ENCODE measurements at places on chromosomes 7 and 10.
A peak's percentile ranks its signal among the peaks of the same experiment; 100 is the strongest.

GRCh38 chr7:66304536-66304935, 99.4 kb downstream of the TPST1 start:
- peak; percentile 22 for DNase-seq

DNA sequence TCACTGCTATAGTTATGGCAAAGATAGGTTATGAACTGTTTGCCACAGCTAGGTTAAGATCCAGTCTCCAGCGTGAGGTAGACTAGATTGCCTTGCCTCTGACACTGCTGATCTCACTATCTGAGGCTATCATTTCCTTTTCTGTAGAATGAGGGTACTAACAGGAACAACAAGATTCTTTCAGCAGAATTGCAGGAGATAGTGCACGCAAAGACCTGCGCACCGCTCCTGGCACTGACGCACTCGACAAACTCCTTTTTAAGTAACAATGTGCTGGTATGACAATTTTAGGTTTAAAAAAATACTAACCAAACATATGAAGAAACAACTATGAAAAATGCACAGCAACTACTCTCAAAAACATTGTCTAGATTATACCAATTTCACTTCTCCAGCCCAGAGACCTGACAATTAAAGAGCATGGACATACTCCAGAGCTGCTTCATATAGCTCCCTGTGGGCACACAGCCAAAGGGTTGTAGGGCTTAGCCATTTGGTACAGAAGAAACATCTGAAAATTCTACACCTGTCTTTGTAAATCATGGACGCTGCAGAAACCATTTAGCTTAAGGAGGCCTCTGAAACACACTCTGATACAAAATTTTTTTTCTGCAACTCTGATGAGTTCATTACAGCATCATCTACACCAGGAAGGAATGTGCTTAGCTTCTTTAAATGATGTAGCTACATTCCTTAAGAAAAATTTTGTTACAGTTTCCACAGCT, 7.8 kb downstream of the ADAM12 start:
- DNase-seq, result peak; percentile 58

GRCh38 chr7:129591868-129592267, 19.7 kb upstream of the NRF1 start:
- DNase-seq, result peak; percentile 22

DNA sequence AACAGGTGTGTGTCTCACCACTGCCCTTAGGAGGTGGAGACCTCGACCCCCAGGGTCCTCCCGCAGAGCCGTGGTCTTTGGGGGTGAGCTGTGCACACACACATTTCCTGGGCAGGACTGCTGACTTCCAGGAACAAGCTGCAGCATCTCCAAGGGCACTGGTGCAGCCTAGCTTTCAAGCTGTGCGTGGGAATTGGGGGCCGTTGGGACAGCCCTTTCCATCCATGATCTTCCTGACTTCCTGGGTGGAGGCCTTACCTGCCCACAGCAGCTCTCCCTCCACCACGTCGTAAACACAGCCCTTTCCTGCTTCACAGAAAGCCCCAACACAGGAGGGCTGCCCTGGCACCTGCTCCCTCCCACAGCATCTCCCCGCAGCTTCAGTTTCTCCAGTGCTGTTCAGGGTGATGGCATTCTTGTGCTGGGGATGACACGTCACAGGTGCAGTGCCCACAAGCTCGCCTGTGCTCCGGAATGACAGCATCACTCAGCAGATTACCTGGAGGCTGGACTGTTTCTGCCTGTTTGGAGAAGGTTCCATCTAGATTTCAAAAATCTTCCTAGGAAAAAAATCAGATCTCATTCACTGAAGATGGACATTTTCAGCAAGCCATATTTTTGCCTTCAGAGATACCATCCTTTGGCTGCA, 208.0 kb upstream of the PPP2R2D start:
- no peak for DNase-seq

DNA sequence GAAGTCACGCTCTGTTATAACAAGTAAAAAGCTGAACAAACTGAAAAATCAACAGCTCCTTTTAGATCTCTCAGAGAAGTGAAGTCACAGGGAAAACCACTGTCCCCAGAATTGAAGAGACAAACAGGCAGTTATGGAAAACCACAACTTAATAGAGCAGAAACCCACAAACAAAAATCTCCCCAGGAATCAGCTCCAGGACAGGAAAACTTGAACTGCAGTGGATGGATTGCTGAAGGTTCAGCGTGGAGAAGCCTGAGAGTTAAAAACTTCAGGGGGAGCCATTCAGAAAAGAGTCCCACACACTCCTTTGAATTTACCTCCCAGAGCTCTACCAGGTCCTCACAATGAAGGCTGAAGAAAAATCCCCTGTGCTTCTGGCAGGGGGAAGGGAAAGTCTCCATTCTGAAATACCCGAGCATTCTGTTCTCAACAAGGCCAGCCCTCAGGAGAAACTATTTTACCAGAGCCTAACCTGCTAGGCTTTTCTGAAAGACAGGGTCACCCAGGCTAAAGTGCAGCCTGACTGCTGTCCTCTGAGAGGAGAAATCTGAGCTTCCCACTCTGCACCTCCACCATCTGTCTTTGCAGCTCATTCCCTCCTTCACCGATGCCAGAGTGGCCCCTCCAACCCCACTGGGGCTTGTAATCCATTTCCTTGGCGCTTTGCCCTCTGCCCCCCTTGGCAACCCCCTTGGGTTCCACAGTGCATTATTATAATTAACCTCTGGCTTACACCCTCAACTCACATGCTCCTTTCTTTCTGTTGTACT, 65.0 kb upstream of the CCNY start:
- peak; percentile 15 for DNase-seq

- peak; percentile 75 for DNase-seq
Observed at GRCh38 chr7:135763261-135763660, 14.6 kb upstream of the FAM180A start.

GRCh38 chr10:110641256-110641655, 2.9 kb upstream of the RBM20 start:
- peak; percentile 25 for DNase-seq

DNA sequence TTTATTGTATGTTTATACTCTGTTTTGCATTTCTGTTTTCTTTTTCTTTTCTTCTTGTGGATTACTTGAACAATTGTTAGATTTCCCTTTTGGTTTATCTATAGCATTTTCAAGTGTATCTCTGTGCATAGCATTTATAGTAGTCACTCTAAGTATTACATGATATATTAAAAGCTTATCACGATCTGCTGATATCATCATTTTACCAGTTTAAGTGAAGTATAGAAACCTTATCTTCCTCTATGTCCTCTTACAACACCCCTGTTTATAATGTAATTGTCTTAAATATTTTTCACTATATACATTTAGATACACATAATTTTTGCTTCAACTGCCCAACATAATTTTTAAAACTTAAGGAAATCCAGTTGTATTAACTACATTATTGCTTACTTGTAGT, 513.9 kb upstream of the CELF2 start:
- no peak for DNase-seq

GRCh38 chr10:48759113-48759901, 74.6 kb downstream of the WDFY4 start:
- no peak for DNase-seq

- DNase-seq, result no peak
Observed at GRCh38 chr7:2195400-2196246, 37.1 kb downstream of the MAD1L1 start.

DNA sequence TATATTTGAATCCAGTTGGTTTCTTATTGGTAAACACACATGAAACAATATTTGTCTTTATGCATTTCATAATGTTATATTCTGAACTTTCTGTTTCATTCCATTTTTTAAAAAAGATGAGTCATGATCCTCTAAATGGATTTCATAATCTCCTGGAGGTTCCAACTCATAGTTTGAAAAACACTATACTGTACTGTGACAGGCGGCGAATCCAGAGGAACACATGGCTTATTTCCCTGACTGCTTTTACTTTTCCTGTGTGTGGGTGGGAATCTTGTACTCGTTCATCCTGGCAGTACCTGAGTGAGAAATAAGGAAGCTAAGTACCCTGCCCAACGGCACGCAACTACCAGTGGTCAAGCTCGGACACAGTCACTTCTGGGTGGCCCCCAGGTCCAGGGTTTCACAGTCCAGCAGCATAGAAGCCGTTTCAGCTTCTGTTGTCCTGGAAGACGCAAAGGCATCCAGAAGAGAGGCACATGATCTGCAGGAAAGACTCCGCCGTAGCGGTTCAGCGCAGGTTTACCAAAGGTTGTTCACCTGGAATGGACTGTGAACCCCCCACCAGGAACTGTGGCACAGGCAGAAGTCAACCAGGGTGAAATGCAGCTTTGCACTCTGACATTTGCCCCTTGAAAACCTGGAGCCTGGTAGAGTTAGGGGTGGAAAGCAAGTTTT, 117.7 kb downstream of the CCNY start:
- DNase-seq, result peak; percentile 29

- DNase-seq, result no peak
Observed at GRCh38 chr10:43361547-43362190, 9.8 kb upstream of the FXYD4 start.

DNA sequence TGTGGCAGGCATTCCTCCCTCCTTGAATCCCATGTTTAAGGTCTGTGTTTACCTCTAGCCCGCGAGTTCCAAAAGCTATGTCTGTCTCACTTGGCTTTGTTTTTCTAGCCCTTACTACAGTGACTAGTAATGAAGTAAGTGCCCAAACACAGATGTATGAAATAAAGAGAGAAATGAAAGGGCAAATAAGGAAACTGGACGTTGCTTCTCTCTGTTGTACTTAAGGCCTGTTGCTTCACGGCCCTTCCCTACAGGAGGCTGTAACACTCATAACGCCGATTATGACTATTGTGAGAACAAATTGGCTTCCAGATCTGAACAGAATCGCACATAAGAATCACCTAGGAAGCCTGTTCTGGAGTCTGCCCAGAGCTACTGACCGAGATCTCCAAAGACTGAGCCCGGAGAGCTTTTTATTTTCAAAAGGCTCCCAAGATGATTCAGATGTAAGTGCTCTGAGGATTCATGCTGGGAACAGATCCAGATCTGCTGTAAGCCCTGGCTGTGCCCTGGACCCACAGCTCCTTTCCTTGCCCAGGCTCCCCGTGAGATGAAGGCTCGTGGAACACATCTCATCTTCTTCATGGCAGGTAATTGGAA, 432.6 kb downstream of the SDK1 start:
- no peak for DNase-seq

GRCh38 chr10:2212244-2212834, 475.0 kb upstream of the ADARB2 start:
- no peak for DNase-seq

DNA sequence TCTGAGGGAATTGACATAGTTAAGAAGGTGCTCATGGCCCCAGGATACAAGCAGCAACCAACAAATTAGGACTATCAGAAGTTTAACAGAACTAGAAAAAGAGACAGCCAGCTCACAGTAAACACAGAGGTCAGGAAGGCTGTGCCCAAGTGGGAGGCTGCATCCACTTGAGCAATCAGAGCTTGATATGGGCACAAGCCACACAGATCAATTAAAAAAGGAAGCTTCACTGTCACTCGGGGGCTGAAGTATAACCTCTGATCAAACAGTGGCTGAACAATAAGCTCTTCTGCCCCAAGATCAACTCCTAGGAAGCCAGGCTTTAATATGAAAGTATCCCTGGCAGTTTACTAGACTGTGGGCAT, 40.0 kb downstream of the ZNF438 start:
- no peak for DNase-seq

- DNase-seq, result peak; percentile 98
Observed at GRCh38 chr7:66050990-66051448, 24.6 kb upstream of the ASL start.

- no peak for DNase-seq
Observed at GRCh38 chr10:46550795-46551700, 5.4 kb downstream of the GPRIN2 start.

DNA sequence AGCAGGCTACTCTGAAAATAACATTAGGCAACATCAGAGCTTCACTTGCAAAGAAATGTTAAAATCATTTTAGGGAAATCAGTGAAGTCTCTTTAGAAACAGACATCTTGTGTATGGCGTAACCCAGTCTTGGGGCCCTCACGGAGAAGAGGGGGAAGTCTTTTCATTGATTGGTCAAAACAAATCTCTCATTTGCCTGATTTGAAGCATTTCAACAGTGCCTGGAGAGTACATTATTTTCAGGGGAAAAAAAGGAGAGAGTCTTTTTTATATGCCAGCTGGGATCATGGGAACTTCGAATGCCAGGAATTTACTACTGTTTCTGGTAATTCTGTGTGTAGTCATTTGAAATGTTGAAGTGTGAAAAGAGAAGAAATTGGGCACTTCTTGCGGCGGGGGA, 471.4 kb downstream of the PLXDC2 start:
- no peak for DNase-seq

GRCh38 chr7:158111906-158112570, 475.6 kb downstream of the PTPRN2 start:
- no peak for DNase-seq

- peak; percentile 68 for DNase-seq
Observed at GRCh38 chr7:93228302-93228701, 2.0 kb upstream of the HEPACAM2 start.

DNA sequence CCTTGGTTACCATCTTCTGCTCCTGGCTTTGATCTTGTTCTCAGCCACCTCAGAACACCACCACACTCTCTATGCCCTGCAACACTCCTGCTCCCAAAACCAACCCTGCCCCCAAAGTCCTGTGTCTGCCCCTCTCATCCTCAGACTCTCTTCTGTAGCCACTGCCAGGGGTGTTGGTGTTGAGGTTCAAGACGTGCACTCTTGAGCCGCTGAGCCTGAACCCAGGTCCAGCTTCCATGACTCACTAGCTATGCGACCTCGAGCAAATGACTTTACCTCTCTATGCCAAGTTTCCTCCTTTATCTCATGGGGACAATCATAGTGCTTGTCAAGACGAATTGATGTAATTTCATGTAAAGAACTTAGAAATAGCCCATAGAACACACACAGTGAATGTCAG, 840 bp upstream of the ATP6V0A4 start:
- DNase-seq, result no peak

DNA sequence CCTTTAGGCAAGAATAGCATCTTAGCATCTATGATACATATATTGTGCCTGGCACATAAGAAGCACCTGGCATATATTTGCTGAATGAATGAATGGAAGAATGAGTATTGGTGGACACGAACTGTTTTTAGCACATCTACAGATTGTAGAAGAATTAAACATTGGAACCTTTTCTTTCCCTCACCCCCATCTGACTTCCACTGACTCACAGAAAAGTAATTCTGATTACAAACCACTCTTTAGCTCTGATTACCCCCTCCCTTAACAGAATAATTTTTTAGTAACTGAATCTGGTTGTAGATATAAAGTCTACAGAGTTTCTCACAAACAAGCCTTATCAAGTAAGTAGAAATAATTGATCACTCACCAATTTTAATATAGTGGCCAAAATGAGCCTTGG, 31.9 kb downstream of the SLC26A4 start:
- peak; percentile 40 for DNase-seq

- DNase-seq, result no peak
Observed at GRCh38 chr7:142894112-142894984, 8.8 kb upstream of the TRPV6 start.

DNA sequence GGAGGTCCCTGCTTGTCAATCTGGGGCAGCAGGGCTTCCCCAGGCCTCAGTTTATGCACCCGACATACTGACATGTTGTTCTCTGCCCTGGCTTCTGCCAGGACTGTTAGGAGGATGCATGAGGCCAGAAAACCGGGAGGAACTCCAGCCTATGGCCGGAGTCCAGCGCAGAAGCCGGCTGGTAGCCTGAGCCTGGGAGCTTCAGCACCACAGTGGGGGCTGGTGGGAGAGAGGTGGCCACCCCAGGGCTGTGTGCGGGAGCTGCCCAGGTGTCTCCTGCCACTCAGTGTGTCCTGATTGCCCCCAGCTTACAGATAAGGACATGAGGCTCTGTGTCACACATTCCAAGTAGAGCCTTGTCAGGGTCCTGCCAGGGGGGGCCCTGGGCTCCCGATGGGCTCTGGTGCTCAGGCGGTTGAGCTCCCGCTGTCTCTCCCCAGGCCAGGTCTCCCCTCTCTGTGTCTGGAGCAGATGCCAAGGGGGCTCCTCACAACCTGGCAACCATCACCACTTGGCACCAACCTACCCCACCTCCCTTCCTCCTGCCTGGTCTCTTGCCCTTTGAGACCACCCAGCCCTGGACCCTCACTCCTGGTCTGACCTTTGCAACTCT, 32.3 kb downstream of the PPIF start:
- DNase-seq, result peak; percentile 40
